Activated naive CD4-positive, alpha-beta T cell (primary cell): ENCODE measurements at places on chromosomes 1 and 21.

DNA sequence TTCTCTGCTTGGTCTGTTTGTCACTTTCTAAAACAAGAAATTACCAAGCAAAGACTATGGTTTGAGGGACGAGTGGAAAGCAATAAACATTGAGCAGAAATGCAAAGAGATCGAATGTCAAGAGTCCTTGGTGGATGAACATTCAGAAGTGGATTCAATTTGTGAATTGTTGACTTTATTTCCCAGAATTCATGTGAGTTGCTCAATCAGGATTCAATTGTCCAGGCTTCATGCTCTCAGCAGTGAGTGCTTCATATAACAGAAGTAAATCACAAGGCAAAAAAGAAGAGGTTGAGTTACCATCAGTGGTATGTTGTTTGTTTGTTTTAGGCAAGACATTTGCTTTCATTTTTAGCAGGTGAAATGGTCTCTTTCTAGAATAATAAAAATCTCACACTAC lies 31.9 kb downstream of the NGF start:
- DNase-seq = no peak

- DNase-seq = no peak
Measured at GRCh38 chr1:237809099-237809498, 81.6 kb downstream of the ZP4 start.

- no peak for DNase-seq
Measured at GRCh38 chr1:233668146-233668724, 54.3 kb downstream of the KCNK1 start.

DNA sequence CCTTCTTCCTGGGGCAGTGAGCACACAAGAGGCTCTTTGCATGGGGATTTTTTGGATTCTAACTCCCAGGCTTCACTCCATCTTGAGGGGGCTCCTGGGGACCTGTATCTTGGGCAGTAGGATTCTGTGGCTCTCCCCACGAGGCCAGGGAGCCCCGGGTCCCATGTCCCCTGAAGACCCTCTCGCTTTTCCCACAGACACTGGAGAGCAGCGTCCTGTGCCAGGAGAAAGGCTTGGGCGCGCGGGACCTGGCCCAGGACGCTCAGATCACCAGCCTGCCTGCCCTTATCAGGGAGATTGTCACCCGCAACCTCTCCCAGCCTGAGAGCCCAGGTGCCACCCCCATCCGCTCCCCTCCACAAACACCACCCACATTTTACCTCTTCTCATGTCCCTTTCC lies 735 bp downstream of the CROCC start:
- no peak for DNase-seq

- no peak for DNase-seq
Measured at GRCh38 chr1:12662556-12662955, 18.7 kb downstream of the AADACL4 start.

DNA sequence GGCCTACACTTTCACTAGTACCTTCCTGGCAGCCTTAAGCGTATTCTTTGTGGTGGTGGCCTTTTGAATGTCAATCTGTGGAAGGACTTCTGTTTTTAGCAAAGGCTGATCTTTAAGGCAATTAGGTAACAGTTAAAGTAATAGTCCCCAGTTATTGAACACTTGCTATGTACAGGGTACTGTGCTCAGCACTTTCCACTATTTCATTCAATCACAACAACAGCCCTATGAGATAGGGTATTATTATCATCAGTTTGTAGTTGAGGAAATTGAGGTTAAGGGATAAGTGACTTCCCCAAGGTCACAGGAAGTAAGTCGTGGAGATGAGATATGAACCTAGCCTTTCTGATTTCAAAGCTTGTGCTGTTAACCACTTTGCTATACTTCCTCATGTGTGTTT lies 185.7 kb downstream of the ST6GALNAC3 start:
- DNase-seq = no peak

DNA sequence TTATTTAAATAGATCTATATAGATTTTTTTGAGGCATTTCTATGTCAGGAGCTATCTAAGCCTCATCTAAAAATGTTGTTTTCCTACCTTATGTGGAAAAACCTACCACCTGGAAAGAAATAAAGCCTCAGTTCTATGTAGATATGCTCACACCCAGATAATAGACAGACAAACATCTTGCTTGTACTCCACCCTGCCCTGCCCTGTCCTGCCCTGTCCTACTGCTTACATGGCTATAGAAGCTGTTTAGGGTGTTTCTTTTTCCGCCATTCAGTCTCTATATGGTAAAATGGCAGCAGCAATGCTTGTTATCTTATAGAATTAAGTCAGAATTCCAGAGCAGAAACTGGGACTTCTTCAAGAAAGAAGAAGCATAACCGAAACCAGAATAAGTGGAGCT lies 13.4 kb downstream of the CTTNBP2NL start:
- no peak for DNase-seq

DNA sequence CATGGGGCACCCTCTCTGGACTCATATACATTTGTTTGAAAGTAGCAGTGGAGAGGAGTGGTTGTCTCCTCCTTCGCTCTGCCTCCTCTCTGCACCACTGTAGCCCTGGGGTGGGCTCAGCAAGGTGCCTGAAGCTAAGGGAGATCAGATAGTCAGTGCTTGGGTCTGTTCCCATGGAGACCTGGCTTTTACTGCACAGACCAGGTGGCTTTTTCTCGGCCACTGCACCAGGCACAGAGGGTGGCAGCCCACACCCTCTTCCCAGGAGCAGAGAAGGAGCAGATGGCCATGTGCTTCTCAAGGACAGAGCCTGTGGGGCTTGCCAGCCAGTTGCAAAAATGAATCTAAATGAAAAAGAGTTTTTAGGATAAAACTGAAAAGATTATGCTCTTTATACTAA lies 123.4 kb upstream of the KCNK1 start:
- no peak for DNase-seq

GRCh38 chr1:90706437-90707362 lies 10.4 kb downstream of the BARHL2 start:
- no peak for DNase-seq

DNA sequence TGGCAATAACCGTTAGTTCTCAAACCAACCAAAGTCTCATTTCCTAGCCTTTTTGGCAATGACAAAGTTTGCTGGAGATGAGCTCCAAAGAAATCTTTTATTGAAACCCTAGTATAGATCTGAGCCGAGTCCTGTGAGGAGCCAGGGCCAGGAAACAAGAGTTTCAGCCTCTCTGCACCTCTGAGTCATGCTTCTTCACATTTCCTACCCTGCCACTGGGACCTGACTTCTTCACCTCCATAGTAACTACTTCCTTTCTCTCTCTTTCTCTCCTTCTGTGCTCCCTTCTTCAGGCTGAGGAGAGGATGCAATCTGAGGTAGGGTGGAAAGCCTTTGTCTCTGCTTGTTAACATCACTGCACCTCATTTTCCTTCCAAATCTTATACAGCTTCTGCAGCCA lies 38.7 kb upstream of the IPO9 start:
- no peak for DNase-seq

- DNase-seq = no peak
Measured at GRCh38 chr21:43721939-43722338, 3.0 kb downstream of the PDXK start.

DNA sequence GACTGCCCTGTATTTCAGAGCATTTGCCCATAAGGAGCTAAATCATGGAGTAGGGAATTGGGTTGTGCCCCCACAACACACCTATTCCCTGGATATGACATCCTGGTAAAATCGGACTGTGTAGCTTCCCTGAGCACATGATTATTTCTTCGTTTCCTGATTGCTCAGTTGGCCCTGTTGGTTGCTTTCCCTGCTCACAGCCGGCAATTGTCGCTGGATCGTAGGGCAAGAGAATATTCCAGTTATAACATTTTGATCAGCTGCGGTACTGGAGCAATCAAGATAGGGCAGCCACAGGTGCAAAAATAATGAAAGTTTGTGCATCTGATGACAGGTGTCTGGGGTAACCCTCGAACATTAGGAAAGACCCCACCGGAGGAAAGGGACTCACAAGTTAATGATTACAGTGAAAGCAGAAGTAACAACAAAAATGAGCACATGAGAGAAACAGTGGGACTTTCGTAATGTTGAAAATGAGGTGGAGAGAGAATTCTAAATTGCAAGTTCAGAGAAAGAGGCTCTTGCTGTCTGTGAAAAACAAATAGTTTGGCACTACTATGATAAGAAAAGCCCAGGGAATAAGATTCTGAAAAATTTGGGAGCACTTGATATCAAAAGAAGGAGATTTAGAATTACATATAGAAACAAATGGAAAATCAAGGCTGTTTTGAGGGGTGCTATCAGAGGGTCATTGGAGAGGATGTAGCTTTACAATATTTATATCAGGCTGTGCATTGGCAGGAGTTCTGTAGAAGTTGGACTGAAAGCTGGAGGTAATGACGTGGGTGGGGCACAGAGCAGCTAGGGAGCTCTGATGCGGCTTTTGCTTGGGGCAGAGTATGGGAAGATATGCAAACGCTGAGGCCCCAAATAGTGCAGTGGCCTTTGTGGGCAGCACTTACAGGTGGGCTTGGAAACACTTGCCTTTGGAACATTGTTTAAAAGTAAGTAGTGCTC lies at the start of gene MAB21L3:
Gene MAB21L3 (plus strand): TSS at position 833 of the 957 bp plus-strand sequence. CDS start 1,217 bp downstream, outside the sequence.
- no peak for DNase-seq

- DNase-seq = peak; percentile 49
Measured at GRCh38 chr1:239898062-239898730, 193.5 kb upstream of the FMN2 start.

DNA sequence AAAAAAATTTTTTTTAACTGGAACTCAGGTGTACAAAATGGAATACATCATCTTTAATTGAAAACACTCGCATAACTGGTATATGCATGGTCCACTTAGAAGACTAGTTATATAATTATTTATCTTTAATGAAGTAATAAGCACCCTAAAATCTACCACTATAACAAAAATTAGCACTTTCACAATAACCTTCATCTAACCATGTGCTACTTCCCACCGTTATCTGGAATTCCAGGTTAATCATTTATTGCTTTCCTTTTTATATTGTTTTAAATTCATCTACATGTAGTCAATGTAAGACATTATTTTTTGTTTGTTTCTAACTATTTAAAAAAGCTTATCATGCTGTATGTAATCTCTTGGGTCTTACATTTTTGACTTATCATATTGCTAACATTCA lies 39.0 kb downstream of the GDAP2 start:
- no peak for DNase-seq

GRCh38 chr1:6484826-6485167 lies 6.7 kb downstream of the PLEKHG5 start:
- no peak for DNase-seq

GRCh38 chr1:83516369-83516768 lies 482.6 kb downstream of the TTLL7 start:
- no peak for DNase-seq

DNA sequence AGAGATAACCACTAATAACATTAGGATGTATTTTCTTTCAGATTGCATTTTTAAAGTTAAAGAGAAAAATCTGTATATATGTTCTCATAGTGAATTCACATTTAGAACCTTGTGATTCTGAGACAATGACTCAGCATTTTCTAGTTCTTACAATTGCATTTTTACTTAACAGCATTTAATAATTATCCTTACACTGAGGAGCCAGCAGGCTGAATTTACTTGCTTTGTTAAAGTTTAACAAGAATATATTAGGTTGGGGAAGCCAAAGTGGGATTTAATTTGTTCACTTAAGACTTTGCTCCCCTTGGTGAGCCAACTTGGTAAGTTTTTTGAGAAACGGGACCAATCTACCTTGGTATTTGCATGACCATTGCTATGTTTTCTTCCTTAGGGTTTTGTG lies 4.5 kb downstream of the PATJ start:
- DNase-seq = no peak

DNA sequence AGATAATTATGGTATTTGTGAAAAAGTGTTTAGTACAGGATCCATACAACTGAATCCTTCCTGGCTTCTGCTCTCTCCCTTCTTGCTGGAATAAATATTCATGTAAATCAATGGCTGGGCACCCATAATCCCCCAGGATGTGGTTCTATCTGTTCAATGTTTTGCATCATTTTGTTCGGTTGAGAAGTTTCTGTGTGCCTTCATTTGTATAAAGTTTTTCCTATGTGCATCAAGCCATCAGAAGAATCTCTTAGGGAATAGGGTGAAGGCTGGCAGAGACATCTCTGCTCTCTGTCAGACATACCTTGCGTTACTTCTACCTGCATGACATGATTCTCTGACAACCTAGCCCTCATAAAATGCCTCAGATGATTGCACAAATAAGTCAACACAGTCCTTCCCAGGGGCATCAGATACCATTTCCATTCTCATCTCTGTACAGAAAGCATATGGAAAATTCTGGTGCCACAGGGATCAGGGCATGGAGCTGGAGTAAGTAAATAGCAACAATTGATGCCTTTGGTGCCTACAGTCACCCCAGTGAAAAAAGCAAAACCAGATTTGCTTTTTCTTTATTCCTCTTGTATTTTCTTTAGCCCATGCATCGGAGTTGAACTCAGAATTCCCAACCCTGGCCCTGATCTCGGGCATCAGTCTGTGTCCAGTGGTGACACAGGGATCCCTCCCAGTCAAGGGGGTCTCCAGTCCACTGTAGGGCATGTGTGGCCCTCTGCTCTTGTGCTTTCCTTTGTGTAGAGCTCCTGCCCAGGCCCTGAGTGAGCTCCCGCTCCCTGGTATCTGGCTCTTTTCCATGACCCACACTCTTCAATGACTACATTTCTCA lies 39.7 kb upstream of the ATP1A1 start:
- no peak for DNase-seq

GRCh38 chr1:34212673-34213072 lies 36.0 kb downstream of the C1orf94 start:
- no peak for DNase-seq

- no peak for DNase-seq
Measured at GRCh38 chr1:30129001-30129408, 594.4 kb downstream of the MATN1 start.

- no peak for DNase-seq
Measured at GRCh38 chr1:42014823-42015222, 96.1 kb upstream of the HIVEP3 start.

DNA sequence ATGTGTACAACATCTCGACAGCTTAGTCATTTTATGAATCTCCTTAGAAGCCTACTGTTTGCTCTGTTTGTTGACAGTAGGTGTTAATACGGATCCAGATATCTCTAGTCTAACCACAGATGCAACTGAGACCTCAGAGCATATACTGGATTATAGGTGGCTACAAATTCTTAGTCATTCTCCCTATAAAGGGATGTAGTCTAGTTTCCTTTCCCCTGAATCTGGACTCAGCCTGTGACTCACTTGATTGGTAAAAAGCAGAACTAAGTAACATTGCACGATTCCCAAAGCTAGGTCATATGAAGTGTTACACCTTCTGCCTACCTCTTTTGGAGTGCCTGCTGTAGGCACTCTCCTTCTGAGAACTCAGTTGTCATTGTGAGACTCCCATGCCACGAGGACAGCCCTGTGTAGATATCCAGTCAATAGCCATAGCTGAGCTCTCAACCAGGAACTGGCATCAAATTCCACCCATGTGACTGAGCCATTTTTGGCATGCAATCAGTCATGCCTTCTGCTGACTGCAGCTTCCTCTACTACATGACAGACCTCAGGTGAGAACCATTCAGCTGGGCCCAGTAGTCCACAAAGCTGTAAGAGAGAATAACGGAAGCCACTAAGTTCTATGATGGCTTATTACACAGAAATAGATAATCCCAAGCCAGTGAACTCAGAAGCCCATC lies 135.9 kb upstream of the CHRM3 start:
- DNase-seq = no peak

DNA sequence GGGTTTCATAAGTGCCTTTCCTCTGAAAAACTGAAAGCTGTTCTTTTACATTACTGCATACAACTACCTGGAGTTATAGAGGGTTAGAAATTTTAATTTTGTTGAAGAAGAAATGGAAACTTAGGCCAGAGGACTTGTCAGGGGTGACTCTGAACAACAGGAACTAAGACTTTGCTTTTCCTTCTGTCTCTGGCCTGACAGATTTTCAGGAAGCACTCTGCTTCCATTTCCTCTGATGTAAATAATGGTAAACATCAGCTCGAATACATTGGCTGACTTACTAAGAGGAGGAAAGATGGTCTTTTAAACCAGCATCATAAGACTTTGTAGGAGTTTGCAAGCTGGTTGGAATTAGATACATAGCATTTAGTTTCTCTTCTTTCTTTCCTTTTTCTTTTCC lies 27.1 kb upstream of the PLEKHM2 start:
- no peak for DNase-seq
